ENCODE measurements at places on chromosomes 2 and 18.

DNA sequence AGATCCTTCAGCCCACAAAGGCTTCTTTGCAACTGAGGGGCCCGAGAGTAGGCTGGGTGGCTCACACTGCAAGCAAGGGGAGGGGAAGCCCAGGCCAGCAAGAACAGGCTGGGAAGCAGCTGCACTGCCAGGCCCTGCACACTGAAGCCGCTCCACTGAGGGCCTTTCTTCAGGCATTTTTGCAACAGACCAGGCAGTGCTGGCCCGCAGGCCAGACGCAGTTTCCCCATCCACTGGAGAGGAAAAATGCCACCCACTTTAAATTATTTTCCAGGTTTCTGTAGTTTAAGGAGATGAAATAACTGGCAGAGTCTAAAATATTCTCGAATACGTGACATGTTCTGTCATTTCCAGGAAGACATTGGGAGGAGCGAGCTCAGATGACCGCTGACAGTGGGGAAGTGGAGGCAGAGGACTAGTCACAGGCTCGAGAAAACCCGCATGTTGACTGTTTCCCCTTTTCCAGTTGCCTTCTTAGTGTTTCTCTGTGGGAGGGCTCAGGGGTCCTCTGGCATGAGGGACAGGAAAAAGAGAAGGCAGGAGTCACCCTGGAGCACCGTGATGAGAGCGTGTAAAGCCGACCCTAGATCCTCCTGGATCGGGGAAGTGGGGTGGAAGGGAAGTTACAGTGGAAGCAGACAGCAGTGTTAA is 53.3 kb upstream of the B3GNT7 start:
- no peak for DNase-seq

DNA sequence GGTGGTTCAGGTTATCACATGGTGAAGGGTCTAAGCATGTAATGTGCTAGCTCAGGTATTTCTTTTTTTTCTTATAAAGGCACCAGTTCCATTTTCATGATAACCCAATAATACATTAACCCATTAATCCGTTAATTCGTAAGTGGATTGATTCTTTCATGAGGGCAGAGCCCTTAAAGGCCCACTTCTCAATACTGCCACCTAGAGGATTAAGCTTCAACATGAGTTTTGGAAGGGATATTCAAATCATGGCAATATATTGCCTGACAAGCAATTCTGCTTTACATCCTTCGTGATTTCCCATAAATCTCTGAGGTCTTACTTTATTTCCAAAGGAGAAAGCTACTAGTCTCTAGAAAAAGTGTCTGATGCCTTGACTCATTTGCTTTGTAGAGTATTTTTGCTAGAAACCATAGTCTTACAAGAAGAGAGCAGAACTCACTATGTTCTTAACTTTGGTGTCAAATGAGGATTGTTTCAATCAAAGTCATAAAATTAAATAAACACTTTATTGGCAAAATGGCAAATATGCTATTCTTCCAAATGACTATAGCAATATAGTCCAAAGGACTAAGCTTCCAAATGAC is 271.3 kb downstream of the KCNS3 start:
- peak; percentile 35 for DNase-seq

- no peak for DNase-seq
These were observed 12.3 kb downstream of the ODC1 start for GRCh38 chr2:10435820-10436204.

DNA sequence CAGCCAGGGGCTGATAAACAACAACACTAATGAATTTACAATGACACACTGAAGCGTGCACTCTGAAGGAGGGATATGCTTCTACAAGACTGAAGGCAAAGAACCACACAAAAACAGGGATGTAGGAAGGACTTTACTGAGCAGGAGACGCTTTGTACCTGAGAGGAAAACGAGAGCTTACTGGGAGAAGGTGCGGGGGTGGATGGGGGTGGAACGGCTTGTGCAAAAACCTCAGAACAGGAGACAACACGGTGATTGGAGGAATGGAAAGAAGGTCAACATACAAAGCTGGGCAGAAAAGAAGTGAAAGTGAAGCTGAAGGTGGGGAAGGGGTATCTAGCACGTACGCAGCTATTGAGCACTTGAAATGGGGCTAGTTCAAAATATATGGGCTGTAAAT is 93.1 kb downstream of the SLC8A1 start:
- no peak for DNase-seq
